ENCODE measurements at places on chromosomes 3 and 15.

GRCh38 chr3:55540579-55540978, 53.5 kb upstream of the WNT5A start:
- H3K4me1 ChIP-seq: no peaks in the 10 kb centered on the region
- no peak overlapping the region for H3K4me3 ChIP-seq
- no peaks in the 10 kb centered on the region for H3K27me3 ChIP-seq
- no peak overlapping the region for H3K27ac ChIP-seq
- H3K36me3 ChIP-seq: no peaks in the 10 kb centered on the region

DNA sequence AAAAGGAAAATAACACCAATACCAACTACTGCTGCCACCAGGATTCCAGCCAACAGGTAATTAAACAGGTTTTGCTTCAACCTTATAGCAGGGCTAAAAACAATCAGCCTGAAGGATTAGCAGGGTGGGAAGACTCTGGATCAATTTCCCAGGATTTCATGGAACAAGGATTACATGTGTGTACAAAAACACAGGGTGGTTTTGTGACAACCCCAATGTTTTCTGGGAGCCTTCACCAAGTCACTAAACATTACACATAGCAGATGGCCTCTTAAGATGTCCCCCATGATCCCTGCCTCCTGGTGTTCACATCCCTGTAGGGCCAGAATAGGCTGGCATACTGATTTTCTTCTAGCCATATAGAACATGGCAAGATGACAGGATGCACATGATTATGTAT, 42.8 kb upstream of the ARHGEF3 start:
- no peaks in the 10 kb centered on the region for H3K36me3 ChIP-seq
- no peak overlapping the region for H3K27ac ChIP-seq
- no peak for DNase-seq
- H3K4me3 ChIP-seq: no peak overlapping the region
- no peaks in the 10 kb centered on the region for H3K4me1 ChIP-seq

DNA sequence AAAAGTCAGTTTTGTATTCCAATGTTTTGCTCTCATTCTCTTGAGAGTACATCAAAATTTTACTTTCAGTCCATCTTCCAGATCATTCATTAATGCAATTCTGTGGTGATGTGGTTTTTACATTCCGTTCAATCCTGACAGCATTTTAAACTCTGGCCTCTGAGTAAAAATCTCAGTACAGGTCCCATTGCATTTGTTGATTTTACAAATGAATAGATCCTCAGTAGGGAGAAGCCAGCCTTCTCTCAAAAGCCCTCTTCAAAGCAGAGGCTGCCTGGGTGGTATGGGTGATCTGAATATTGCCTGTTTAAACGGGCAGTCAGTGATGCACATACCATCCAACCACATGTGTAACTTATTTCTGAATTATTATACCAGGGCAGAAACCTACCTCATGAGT, 72.5 kb upstream of the TSC22D2 start:
- H3K27me3 ChIP-seq: peaks cover 4% of the 10 kb centered on the region
- H3K4me1 ChIP-seq: no peaks in the 10 kb centered on the region
- no peaks in the 10 kb centered on the region for H3K36me3 ChIP-seq
- H3K27ac ChIP-seq: no peak overlapping the region
- H3K4me3 ChIP-seq: no peak overlapping the region

GRCh38 chr3:160400030-160400701, 716 bp downstream of the SMC4 start:
- DNase-seq: peak; percentile 65
- peak overlapping the region; percentile 94 for H3K4me3 ChIP-seq
- peaks cover 18% of the 10 kb centered on the region for H3K4me1 ChIP-seq

DNA sequence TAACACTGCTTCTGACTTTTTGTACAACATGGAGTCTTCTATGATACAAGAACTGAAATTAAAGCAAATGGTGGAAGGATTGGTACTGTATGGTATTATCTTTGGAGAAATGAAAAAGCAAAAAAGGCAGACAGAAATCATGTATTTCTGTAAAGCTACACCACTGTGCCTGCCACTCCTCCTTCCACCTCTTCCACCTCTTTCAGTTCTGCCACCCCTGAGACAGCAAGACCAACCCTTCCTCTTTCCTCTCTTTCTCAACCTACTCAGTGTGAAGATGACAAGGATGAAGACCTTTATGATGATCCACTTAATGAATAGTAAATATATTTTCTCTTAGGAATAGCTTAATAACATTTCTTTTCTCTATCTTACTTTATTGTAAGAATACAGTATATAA, 57.0 kb downstream of the CD200 start:
- H3K4me3 ChIP-seq: no peak overlapping the region
- H3K27ac ChIP-seq: no peak overlapping the region
- H3K36me3 ChIP-seq: no peaks in the 10 kb centered on the region
- peaks cover 9% of the 10 kb centered on the region for H3K4me1 ChIP-seq
- DNase-seq: no peak

DNA sequence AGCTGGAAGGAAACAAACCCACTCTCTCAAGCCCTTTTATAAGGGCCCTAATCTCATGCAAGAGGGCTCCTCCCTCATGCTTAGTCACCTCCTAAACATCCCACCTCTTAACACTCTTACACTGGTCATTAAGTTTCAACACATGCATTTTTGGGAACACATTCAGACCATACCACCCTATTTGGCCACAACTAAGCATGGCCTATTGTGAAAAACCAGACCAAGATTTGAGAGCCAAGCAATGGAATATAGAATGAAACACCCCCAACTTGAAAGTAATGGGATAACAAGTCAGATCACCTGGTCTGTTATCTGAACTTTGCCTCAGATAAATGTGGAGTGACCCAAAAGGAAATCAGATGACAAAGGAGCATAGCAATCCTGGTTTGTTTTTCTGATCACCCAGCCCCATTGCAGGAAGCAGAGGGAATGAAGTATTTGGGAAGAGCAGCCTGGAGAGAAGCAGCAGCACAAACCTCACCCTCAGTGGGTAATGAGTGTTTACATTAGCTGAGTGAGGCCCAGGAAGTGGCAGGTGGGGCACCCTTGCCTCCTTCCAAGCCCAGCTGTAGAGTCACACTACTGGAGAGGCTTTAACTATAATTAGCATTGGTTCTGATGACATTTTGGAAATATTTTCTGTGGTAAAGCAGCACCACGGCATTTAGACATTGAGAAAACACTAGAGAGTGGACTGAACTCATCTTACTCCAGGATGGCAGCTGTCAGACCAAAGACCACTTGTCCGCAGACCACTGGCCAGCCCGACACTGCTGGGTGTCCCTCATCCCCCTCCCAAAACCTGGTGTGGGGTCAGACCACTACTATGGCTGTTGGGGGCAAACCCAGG, 48.8 kb upstream of the PRTG start:
- DNase-seq: no peak
- H3K4me3 ChIP-seq: no peak overlapping the region
- no peaks in the 10 kb centered on the region for H3K4me1 ChIP-seq
- no peaks in the 10 kb centered on the region for H3K27me3 ChIP-seq

GRCh38 chr3:5019411-5020241, 40.4 kb downstream of the BHLHE40 start:
- H3K27me3 ChIP-seq: no peaks in the 10 kb centered on the region
- H3K27ac ChIP-seq: peak overlapping the region; percentile 2
- DNase-seq: peak; percentile 77
- H3K36me3 ChIP-seq: no peaks in the 10 kb centered on the region
- peaks cover 49% of the 10 kb centered on the region for H3K4me1 ChIP-seq

DNA sequence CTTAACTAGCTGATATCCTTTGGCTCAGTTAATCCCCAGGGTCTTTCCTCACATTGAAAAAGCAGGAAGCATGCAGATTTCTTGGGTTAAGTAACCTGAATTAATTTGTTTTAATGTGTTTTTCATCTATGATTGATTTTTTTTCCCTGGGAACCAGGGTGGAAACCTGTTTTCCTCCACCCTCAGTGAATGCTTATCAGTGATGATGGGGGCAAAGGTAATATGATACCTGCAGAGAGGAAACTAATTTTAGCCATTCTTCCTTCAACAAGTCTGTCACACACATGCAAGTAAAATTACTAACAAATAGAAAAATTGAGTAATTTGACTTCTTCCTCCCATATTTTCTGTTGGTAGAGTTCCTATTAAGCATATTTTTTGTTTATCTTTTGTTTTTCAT, 5.9 kb downstream of the CASR start:
- no peak overlapping the region for H3K27ac ChIP-seq
- H3K4me1 ChIP-seq: no peaks in the 10 kb centered on the region
- DNase-seq: no peak
- H3K36me3 ChIP-seq: no peaks in the 10 kb centered on the region
- peaks cover 14% of the 10 kb centered on the region for H3K27me3 ChIP-seq

- no peaks in the 10 kb centered on the region for H3K27me3 ChIP-seq
- H3K4me1 ChIP-seq: no peaks in the 10 kb centered on the region
- no peaks in the 10 kb centered on the region for H3K36me3 ChIP-seq
- no peak overlapping the region for H3K27ac ChIP-seq
- no peak overlapping the region for H3K4me3 ChIP-seq
Observed at GRCh38 chr3:154926721-154927120, 153.4 kb upstream of the MME start.

DNA sequence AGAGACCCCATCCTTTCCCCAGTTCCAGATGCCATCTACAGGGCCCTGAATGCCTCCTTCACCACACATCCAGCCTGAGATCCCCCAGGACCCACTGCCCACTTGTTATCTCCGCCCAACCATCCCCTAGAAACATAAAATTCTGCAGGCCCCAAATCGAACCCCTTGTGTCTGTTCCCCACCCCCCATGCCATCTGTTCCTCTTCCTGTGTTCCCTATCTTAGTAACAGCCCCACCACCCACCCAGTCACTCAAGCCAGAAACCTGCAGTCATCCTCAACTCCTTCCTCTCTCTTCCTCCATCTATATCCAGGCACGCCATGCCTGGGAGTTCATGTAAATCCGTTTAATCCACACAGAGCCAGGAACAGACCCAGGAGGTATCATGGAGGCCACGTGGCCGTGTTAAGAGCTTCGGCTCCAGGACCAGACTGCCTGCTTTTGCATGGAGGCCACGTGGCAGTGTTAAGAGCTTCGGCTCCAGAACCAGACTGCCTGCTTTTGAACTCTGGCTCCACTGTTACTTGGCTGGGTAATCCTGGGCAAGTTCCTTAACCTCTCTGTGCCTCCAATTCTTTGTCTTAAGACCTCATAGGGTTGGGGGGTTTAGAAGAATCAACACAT, 4.8 kb downstream of the CSRNP1 start:
- peak overlapping the region; percentile 61 for H3K4me3 ChIP-seq
- H3K4me1 ChIP-seq: peaks cover 62% of the 10 kb centered on the region

DNA sequence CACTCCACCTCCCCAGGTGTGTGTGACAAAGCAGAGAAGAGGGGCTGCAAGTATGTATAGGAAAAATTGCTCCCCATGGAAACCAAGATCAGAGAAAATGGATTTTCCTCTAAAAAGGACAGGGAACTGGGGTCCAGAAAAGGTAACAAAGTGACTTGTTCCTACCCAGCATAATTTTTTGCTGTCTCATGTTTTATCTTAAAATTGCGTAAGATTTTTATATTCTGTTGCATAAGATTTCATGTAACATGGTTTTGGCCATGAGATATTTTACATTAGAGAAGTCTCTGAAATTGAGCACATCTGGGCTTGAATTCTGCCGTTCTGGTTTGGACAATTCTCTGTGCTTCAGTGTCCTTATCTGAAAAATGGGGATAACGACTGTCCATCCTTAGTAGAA, 335.7 kb upstream of the RORA start:
- no peak overlapping the region for H3K27ac ChIP-seq
- no peaks in the 10 kb centered on the region for H3K27me3 ChIP-seq
- H3K4me1 ChIP-seq: no peaks in the 10 kb centered on the region
- no peaks in the 10 kb centered on the region for H3K36me3 ChIP-seq
- no peak for DNase-seq

- DNase-seq: no peak
- H3K27ac ChIP-seq: no peak overlapping the region
- no peak overlapping the region for H3K4me3 ChIP-seq
- no peaks in the 10 kb centered on the region for H3K4me1 ChIP-seq
- peaks cover 8% of the 10 kb centered on the region for H3K36me3 ChIP-seq
Observed at GRCh38 chr3:52882377-52882776, 15.0 kb downstream of the STIMATE start.

- H3K27me3 ChIP-seq: no peaks in the 10 kb centered on the region
- no peaks in the 10 kb centered on the region for H3K36me3 ChIP-seq
- H3K27ac ChIP-seq: no peak overlapping the region
- DNase-seq: no peak
Observed at GRCh38 chr3:43695863-43696262, 5.1 kb downstream of the ABHD5 start.

DNA sequence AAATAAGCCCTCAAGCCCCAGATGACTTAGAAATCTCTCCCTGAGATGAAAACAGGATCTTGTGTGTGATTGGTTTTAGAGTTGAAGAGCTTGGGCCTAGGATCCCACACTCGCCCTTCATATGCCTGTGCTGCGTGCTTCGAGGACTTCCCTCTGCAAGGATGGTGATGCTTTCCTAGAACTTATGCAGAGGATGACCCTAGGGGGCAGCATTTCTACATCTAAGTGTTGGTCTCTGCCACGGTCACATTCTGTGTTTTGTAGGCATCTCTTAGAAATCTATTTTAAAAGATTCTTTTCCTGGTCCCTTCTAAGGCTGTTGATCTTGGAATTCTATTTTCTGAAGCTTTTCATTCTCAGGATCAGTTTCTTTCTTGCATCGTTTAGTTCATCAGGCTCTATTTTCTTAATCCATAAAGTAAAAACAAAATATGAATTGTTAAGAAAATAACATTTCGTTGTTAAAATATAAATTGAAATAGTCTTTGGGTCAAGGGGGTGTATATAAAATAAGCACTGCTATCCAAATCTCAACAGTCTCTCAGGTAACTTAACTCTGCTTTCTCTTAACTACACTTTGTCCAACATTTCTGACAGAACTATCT, 45.7 kb downstream of the WDR76 start:
- no peaks in the 10 kb centered on the region for H3K36me3 ChIP-seq
- no peak overlapping the region for H3K27ac ChIP-seq
- no peaks in the 10 kb centered on the region for H3K27me3 ChIP-seq
- no peak overlapping the region for H3K4me3 ChIP-seq
- no peak for DNase-seq

DNA sequence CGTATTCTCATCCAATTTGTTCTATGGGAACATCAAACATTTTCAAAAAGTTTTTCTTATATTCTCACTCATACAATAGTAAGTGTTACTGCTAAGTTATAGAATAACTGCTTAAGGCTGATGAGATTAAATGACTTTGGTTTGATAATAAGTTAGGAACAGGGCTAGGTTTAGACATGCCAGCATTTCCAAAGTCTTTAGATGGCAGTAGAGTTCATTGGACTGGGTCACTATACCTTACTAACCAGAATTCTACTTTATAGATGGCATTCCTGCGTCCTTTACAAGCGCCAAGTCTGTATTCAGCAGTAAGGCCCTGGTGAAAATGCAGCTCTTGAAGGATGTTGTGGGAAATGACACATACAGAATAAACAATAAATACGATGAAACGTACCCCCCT, 21.7 kb downstream of the PLAAT1 start:
- H3K4me3 ChIP-seq: no peak overlapping the region
- no peak for DNase-seq
- no peak overlapping the region for H3K27ac ChIP-seq
- H3K4me1 ChIP-seq: no peaks in the 10 kb centered on the region

DNA sequence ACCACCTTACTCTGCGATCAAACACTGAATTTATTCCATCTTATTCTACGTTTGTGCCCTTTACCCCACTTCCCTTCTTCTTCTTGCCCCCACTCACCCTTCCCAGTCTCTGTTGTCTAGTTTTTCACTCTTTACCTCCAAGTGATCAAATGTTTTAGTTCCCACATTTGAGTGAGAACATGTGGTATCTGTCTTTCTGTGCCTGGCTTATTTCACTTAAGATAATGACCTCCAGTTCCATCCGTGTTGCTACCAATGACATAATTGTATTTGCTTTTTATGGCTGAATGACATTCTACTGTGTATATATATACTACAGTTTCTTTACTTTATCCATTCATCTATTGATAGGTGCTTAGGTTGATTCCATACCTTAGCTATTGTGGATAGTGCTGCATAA, 78.8 kb downstream of the PDCD6IP start:
- H3K27me3 ChIP-seq: no peaks in the 10 kb centered on the region
- H3K4me1 ChIP-seq: no peaks in the 10 kb centered on the region
- no peak for DNase-seq
- no peaks in the 10 kb centered on the region for H3K36me3 ChIP-seq
- H3K4me3 ChIP-seq: no peak overlapping the region

Data from CD8-positive, alpha-beta memory T cell (primary cell).